Spinal cord (tissue), 10 donors: ENCODE measurements at places on chromosomes 7 and 10. TPM values are rescaled to one million over a fixed set of nuclear protein-coding genes. Genes with fewer than 3 reads are reported as not detected.

PNLIPRP2 gene
- total RNA-seq = 0.22 TPM

CPA2 gene
- 0.39 TPM for total RNA-seq

DNA sequence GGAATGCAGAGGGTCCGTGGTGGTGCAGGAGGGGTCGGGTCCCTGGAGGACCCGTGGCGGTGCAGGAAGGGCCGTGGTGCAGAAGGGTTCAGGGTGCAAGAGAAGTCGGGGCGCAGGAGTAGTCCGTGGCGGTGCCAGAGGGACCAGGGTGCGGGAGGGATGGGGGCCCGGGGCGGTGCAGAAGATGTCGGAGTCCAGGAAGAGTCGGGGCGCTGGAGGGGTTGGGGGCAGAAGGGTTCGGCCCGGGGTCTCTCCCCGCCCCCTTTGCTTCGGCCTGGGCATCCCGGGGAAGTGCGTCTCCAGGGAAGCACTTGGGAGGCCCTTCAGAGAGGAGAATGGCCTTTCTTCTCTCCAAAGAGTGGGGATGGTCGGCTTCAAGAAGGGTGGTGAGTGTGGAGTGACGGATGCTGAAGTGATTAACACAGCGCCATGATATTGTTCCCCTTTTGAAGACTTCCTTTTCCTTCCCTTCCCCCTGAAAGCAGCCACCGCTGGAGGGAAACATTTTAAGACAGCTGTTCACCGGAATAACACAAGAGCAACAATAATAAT, 997 bp downstream of the WDR37 start:
- no peak for DNase-seq
- H3K4me1 ChIP-seq = peaks cover 17% of the 10 kb centered on the region
- H3K4me3 ChIP-seq = peak overlapping the region; percentile 94
- peak overlapping the region; percentile 65 for H3K27ac ChIP-seq
- H3K27me3 ChIP-seq = no peaks in the 10 kb centered on the region
- H3K36me3 ChIP-seq = peaks cover 6% of the 10 kb centered on the region

- no peaks in the 10 kb centered on the region for H3K27me3 ChIP-seq
- no peak for DNase-seq
- no peaks in the 10 kb centered on the region for H3K4me1 ChIP-seq
- H3K36me3 ChIP-seq = no peaks in the 10 kb centered on the region
- no peak overlapping the region for H3K27ac ChIP-seq
- no peak overlapping the region for H3K4me3 ChIP-seq
Measured at GRCh38 chr10:47349516-47349915, 1.4 kb downstream of the RBP3 start.

- peak overlapping the region; percentile 47 for H3K27ac ChIP-seq
- peaks cover 3% of the 10 kb centered on the region for H3K36me3 ChIP-seq
- no peak for DNase-seq
- peaks cover 6% of the 10 kb centered on the region for H3K4me1 ChIP-seq
- H3K27me3 ChIP-seq = no peaks in the 10 kb centered on the region
Measured at GRCh38 chr10:89296220-89296648, 5.6 kb upstream of the IFIT2 start.

DNA sequence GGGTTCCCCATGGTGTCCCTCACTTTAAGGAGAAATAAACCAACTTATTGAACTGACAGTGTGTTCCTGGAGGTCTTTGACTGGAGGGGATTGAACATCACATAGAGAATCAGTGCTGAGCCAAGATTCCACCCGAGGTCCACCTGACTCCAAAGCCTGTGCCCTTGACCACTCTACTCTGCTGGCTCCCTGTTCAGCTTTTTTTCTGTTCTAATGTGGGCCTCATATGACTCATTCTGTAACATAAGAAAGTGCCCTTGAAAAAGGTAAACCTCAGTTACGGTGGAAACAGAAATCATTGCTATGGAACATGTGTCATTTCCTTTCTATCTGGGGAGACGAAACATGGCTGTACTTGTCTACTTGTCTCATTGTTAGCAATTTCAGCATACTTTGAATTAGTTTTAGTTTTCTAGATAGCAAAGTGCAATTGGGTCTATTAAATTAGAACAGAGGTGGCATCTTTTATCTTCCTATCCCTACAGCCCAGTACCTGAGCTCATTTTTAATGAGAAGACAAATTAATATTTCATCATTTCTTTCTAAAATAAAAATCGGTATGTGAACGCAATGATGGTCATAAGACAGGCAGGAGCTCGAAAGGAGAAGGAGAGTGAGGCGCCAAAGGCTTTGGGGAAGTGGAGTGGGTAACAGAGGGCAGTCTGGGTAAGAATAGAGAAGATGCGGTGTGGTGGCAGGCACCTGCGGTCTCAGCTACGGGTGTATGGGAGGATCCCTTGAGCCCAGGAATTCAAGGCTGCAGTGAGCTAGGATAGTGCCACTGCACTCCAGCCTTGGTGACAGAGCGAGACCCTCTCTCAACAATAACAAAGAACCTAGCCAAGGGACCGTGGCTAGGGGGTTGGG, 1.5 kb downstream of the GSDME start:
- H3K4me1 ChIP-seq = peaks cover 30% of the 10 kb centered on the region
- no peaks in the 10 kb centered on the region for H3K36me3 ChIP-seq
- H3K27me3 ChIP-seq = no peaks in the 10 kb centered on the region
- no peak for DNase-seq

DNA sequence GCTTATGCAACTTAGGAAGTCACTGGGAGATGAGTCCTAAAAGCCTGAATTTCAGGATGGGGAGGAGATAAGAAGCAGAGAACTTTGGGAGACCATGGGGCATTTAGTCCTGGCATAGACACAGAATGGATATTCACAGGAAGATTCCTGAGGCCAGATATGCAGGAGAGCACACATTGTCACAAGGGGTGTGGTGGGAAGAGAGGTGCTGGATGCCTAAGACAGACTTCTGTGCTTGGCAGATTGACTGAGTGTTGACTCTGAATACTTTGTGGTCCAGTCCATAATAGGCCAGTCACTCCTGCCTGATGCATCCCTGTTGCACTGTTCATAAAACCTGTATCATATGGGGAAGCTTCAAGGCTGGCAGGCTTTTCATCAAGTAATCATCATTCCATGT, 18.5 kb downstream of the SRI start:
- peaks cover 5% of the 10 kb centered on the region for H3K36me3 ChIP-seq
- H3K4me1 ChIP-seq = no peaks in the 10 kb centered on the region
- no peak for DNase-seq

GRCh38 chr10:89894051-89894450, 192.7 kb downstream of the KIF20B start:
- H3K27me3 ChIP-seq = no peaks in the 10 kb centered on the region
- DNase-seq = no peak
- H3K4me3 ChIP-seq = no peak overlapping the region
- H3K36me3 ChIP-seq = no peaks in the 10 kb centered on the region
- H3K27ac ChIP-seq = no peak overlapping the region

- H3K27me3 ChIP-seq = no peaks in the 10 kb centered on the region
- H3K4me1 ChIP-seq = peaks cover 19% of the 10 kb centered on the region
- no peak for DNase-seq
- no peak overlapping the region for H3K4me3 ChIP-seq
- H3K36me3 ChIP-seq = peaks cover 15% of the 10 kb centered on the region
Measured at GRCh38 chr7:1752771-1753563, 82.9 kb downstream of the ELFN1 start.
